ENCODE measurements at places on chromosomes 5 and 9. TPM values are rescaled to one million over a fixed set of nuclear protein-coding genes. Genes with fewer than 3 reads are reported as not detected.

The SLC46A2 gene
- 0.57 TPM for total RNA-seq

The SPATA31A3 gene
- total RNA-seq, result not detected

The OSMR gene
- total RNA-seq, result 40.2 TPM

The SHOC1 gene
- 0.15 TPM for total RNA-seq

The PLAC8L1 gene
- total RNA-seq, result not detected

DNA sequence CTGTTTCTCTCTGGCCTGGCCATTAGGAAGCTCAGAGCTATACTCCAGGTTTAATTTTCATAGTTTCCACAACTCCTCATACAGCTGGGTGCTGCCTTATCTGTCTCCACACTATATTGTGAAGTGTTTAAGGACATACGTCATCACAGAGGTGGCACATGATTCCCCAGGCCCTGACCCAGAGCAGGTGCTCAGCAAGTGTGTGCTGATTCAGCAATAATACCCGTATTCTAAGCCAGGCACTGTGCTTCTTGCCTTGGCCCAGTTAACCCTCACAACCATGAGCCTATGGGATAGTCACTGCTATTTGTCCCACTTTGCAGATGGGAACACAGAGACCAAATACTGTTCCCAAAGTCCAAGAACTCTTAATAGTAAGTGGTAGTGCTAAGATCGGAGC lies 93.5 kb upstream of the SMIM23 start:
- no peak for DNase-seq

- no peak for DNase-seq
These were observed 319.2 kb downstream of the TRPM3 start for GRCh38 chr9:70802206-70802605.

- no peak for DNase-seq
These were observed 580.2 kb downstream of the CCDC171 start for GRCh38 chr9:16133032-16133431.

GRCh38 chr9:86600977-86601376 lies 246.8 kb upstream of the TUT7 start:
- no peak for DNase-seq

DNA sequence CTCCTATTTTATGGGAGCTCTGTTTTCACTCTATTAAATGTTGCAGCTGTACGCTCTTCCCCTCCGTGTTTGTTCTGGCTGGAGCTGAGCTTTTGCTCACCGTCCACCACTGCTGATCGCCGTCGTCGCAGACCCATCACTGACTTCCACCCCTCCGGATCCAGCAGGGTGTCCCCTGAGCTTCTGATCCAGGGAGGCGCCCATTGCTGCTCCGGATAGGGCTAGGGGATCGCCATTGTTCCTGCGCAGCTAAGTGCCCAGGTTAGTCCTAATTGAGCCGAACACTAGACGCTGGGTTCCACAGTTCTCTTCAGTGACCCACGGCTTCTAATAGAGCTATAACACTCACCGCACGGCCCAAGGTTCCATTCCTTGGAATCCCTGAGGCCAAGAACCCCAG lies 96.2 kb upstream of the PRDM9 start:
- DNase-seq, result no peak

GRCh38 chr5:163366757-163367156 lies 70.6 kb upstream of the CCNG1 start:
- DNase-seq, result no peak

- no peak for DNase-seq
These were observed 271.3 kb upstream of the DMRT1 start for GRCh38 chr9:570187-570586.

- DNase-seq, result no peak
These were observed 516.6 kb upstream of the DAB2 start for GRCh38 chr5:39941416-39941815.

- DNase-seq, result no peak
These were observed 63.5 kb downstream of the ROR2 start for GRCh38 chr9:91886414-91887076.

GRCh38 chr9:95678759-95679158 lies 162.0 kb upstream of the PTCH1 start:
- no peak for DNase-seq

DNA sequence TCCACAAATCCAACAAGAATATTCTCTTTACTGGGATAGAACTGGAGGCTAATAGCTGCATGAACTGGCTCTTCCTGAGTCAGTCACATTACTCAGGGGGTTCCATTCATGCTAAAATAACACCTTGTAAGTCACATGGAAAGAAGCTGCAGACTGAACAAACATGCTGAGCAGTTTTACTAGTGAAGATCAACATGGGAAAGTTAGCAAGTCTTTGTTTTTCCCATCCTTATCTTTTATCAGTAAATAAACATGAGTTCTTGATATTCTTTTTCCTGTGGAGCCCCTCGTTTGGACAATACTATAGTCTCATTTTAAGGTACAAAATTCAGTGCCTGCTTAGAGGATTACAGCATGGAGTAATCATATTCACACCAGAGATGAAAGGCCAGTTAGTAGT lies 43.7 kb upstream of the TEK start:
- no peak for DNase-seq

- DNase-seq, result no peak
These were observed 33.5 kb upstream of the HTR4 start for GRCh38 chr5:148687871-148688270.

GRCh38 chr5:142402752-142403318 lies 78.0 kb upstream of the SPRY4 start:
- no peak for DNase-seq

DNA sequence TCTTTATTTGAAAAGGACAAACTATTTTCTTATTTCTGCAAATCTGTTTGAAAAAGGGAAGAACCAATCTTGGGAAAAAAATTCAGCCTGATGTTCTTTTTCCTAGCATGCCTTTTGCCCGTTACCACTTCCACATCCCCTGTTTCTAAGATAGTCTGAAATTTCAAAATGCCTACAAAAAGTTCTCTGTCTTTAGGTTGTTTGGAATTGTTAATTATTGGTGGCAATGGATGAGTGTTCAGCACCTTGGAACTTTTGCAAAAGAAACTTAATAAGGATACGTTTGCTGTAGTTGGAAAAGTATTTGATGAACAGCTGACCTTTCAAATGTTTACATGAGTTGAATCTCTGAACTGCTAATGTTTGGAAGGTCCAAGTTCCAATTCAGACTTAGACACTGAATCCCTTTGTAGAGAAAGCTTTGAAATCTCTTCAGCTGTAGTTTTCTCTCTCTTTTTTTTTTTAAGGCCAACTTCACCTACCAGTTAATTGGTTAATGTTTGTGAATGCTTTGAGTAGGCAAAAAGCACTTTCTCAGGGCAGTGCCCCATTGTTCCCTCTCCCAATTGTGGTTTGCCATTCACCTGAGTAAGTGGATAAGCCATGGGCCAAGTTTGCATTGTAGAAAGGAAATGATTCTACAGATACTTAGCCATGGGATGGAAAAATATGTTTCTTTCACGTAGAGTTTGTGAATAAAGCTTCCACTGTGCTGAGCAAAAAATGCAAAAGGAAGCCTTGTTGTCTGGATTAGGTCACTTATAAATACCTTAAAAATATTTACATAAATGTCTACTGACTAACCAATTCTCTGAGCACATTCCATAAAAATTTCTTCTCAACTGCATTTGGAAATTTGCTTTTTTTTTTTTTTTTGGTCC lies 156.4 kb upstream of the ELL2 start:
- no peak for DNase-seq

Measured in esophagus squamous epithelium (tissue), 5 donors.